Hepatic stellate cell (primary cell): ENCODE measurements at places on chromosomes 5 and 9.

DNA sequence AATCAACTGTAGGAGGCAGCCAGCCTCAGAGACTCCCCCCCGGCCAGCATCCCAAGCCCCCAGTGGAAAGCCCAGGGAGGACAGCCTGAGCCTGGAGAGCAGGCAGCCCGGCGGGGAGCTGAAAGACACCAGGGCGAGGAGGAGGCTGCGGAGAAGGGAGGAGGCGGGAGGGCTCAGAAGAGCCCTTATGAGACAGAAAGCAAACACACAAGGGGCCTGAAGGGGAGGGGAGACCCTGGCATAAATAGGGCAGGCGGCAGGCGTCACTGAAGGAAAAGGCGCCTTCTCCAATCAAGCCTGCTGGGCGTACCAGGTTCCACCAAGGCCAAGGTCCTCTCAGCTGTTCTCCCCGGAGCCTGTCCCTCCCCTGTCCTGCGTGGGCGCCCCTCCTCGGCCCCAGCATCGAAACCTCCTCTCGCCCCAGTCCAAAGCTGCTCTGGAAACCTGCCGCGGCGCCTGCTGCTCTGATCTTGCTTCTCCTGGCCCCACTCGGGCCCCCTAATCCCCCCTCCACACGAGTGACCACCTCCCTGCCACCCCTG is 1.3 kb downstream of the SLC9A3 start:
- no peak for DNase-seq

GRCh38 chr5:113202287-113202686 is 225.7 kb downstream of the DCP2 start:
- no peak for DNase-seq

DNA sequence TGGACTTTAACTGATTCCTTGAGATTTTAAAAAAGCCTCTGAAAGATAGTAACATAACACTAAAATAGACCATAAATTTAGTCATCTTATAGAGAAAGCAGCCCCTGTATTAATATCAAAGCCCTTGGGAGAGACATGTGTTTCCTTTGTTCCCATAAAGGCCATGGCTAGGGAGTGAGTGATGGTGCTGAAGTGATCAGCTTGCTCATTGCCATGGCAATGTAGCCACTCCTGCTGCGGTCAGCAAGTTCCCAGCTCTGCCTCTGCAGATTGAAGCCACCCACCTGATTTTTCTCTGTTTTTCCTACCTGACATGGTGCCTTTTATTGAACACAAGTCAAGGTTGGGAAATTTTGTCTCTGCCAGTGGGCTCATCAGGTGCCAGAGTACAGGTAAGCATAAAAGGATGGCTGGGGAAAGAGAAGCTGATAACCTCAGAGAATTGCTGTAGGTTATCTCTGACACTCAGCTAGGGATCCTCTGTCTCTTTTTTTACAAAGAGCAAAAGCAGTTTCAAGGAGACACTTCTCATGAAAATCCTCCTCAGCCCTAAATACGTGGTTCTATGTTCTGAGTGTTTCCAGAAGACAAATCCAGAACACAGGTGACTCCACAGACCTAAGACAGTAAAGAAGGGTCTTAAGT is 296.3 kb upstream of the NMUR2 start:
- DNase-seq: no peak

- DNase-seq: no peak
Measured at GRCh38 chr9:90306158-90306557, 336.5 kb downstream of the DIRAS2 start.

DNA sequence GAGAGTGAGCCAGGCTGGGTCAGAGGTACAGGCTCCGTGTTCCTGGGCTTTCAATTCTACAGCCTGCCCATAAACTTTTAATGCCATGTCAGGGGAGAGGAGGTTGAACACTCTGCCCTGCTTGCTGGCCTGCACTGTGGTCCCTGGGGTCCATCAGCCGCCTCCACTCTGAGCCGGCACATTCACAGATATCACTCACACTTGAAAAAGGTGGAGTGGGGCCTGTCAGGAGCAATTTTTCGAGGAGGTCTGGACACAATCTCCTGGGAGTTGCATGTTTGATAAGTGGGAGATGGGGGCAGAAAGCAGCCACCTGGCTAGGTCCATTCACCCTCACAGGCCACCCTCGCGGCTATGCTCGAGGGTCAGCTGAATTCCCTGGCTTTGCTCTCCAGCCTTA is 22.9 kb downstream of the S1PR3 start:
- DNase-seq: no peak

- no peak for DNase-seq
Measured at GRCh38 chr9:110777876-110778215, 109.3 kb downstream of the MUSK start.

DNA sequence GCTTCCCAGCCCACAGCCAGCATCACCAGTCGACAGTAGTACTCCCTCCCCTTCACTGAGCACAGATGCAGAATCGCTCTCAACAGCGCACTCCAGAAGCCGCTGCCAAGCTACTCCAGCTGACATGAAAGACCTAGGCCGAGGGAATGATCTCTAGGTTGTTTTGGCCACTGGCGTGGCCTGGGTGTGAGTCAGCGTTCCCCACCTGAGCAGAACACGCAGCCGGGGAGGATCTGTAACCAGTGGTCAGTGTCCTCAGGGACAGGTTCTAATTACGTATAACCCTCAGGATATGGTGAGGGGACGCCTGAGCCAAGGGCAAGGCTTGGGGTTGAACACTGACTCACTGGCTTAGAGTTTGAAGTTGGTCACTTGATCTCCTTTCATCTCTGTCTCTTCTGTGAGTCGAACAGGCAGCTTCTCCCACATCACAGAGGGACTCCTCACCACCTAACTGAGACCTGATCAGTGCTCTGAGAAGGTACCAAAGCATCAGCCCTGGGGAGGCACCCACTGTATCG is 76.9 kb upstream of the IL17B start:
- no peak for DNase-seq

DNA sequence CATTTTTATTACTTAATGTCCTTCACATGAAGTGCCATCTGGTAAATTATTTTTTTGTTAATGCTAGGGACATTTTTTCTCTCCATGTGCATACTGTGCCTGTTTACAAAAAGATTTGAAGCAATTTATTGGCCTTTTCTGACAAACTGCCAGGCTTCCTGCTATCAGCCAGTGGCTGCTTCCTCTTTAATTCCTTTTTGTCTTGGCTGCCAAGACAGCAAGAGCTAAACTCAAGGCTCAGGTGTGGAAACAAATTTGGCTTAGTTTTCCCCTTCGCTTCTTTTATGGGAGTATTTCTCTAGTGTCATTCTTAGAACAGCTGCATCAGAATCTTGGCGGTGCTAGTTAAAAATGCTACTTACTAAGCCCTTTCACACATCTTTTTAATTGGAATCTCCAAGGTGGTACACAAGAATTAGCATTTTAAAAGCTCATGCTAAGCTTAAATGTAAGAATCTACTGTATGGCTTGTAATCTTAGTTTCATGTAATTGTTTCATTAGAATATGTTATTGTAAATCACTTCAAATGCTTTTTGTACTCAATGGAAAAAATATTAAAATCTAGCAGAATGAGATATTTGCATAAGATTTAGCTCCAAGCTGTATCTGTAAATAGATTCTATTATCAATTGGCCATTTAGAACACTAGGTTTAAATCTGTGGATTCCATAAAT is 134.2 kb upstream of the RASGRF2 start:
- DNase-seq: no peak

DNA sequence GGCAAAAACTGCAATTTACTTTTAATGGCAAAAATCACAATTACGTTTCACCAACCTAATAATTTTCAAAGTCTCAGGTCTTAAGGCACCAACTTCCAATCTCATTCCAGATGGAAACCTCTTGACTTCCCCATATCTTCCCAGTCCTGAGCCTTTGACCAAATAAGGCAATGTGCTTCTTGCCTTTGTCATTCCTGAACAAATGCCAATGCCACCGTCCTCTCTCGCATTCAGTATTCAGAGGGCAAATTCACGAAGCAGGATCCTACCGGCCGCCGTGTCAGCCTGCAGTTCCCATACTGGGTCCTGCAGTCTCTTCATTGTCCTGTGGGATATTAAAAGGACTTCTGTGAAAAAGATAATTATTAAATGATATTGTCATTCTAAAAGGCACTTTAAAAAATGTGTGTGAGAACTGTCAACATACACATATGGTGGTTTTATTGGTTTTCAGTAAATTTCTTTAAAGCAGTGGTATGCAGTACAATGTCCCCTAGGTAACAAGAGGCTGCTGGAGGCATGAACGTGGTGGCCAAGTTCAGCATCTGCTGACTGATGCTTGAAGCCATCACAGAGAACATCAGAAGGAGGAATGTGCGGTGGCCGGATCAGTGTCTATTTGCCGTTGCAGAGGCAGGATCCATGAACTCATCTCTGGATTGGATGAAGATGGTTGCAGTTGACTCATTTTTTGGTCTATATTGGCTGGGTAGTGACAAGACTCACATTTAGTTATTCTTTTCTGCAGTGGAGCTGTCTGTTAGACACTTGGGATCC is 101.4 kb upstream of the IRX4 start:
- no peak for DNase-seq

GRCh38 chr9:32735476-32735875 is 47.9 kb upstream of the TMEM215 start:
- DNase-seq: no peak

- no peak for DNase-seq
Measured at GRCh38 chr5:164688437-164688836, 1183.0 kb downstream of the MAT2B start.

GRCh38 chr5:2629045-2629444 is 122.4 kb downstream of the IRX2 start:
- DNase-seq: no peak

DNA sequence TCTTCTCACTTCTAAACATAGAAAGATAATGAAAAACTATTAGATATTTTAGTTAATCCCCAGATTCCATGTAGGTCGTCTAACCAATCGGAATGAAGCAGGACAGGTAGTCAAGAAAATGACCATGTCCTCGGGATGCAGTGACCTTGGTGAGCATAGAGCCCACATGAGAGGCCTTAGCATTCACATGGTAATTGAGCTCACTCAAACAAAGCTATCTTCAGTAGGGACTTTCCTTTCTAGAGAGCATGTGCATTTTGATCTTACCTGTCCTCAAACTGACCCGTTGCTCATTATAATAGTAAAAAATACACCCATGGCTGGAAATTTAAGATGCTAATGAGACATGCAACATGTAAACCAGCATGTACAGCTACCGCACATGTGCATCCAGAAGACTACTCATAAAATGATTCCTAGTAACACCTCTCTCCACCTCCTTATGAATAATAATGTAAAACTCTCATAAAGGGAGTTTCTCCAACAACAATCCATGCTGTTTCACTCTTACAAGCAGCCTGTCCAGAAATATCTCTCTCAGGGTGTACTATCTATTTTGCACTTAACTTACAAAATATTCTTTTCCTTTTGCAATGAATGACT is 274.0 kb upstream of the CDH9 start:
- no peak for DNase-seq

- no peak for DNase-seq
Measured at GRCh38 chr5:150235500-150235854, 45.6 kb downstream of the SLC6A7 start.

GRCh38 chr9:132588098-132588497 is 5.7 kb downstream of the BARHL1 start:
- no peak for DNase-seq

GRCh38 chr5:134944630-134945029 is 23.1 kb upstream of the CATSPER3 start:
- DNase-seq: no peak
